ENCODE measurements at places on chromosomes 2 and 18.

DNA sequence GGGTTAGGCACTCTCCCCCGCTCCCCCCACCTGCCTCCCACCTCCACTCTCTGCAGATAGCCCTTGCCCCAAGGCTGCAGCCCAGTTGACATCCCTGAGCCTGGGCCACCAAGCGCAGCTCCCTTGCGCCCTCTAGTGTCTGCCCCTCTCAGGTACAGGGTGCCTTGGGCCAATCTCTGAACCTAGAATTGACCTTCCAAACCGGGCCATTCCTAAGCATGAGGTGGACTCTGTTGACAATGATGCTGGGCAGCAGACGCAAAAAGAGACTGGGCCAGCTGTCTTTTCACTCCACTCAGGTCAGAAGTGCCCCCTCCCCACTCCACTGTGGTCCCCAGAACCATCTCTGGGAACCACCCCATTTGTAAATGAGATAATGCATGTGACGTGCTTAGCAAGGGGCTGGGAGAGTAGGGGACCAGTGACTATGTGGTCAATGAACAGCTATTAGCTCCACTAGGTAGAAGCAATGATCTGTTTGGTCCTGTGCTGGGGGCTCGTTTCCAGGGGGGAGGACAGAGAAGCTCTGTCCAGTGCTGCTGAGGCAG is 43.3 kb upstream of the PLB1 start:
- DNase-seq: no peak

DNA sequence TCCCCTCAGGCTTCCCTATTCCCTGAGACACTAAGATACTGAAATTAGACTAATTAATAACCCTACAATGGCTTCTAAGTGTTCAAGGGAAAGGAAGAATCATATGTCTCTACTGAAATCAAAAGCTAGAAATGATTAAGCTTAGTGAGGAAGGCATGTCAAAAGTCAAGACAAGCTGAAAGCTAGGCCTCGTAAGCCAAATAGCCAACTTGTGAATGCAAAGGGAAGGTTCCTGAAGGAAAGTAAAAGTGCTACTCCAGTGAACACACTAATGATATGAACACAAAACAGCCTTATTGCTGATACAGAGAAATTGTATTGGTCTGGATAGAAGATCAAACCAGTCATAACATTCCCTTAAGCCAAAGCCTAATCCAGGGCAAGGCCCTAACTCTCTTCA is 10.0 kb downstream of the ZC3H8 start:
- DNase-seq: no peak

- DNase-seq: no peak
Measured at GRCh38 chr18:79239631-79240030, 156.1 kb upstream of the NFATC1 start.

GRCh38 chr2:233810385-233810784 is 32.3 kb downstream of the MROH2A start:
- DNase-seq: no peak

GRCh38 chr2:230690439-230690838 is 22.2 kb upstream of the CAB39 start:
- DNase-seq: no peak

- no peak for DNase-seq
Measured at GRCh38 chr2:219615036-219615435, 12.4 kb upstream of the SLC4A3 start.

- no peak for DNase-seq
Measured at GRCh38 chr2:96252526-96252925, 13.3 kb downstream of the TMEM127 start.

DNA sequence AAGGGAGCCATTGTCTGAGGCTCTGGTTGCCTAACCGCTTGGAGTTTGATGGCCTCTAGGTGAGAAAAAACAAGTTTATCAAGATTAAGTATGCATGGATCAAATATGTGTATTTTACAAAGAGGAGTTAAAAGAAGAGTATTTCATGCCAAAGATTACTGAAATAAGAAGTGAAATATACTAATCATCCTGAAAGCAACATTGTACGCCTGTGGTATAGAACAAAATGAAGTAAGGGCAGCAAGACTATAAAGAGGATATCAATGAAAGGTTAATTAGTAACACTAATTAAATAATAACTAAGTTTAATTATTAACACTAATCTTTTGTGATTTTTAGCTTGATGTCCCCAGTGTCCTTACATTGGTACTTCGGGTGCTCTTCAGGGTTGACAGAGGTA is 276.7 kb downstream of the CALCRL start:
- DNase-seq: no peak

DNA sequence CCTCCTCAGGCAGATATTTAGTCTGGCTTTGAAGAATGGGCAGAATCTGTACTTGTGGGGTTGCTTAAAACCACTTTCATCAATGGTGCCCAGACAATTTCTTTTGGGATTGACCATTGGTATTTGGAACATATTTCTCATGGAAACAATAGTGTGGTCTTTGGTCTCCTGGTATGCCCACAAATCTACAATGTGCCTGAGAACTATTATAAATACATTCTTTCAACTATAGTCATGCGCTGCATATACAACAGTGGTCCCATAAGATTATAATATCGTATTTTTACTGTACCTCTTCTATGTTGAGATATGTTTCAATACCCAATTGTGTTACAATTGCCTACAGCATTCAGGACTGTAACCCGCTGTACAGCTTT is 34.8 kb upstream of the PPP4R1 start:
- DNase-seq: no peak

DNA sequence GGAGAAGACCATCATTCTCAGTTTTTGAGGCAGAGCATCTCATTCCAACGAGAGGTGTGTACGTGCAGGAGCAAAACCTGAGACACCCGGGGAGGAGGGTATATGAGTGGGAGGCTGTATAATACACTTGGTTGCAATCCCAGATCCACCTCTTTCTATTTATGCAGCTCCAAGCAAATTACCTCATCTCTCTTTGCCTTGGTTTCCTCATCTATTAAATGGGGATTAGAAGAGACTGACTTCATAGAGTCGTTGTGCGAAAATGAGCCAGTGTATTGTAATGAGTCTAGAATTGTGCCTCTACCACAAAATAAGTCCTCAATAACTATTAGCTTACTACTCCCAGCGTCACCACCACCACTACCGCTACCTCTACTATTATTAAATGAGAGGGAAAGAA is 40.1 kb downstream of the TGOLN2 start:
- no peak for DNase-seq

DNA sequence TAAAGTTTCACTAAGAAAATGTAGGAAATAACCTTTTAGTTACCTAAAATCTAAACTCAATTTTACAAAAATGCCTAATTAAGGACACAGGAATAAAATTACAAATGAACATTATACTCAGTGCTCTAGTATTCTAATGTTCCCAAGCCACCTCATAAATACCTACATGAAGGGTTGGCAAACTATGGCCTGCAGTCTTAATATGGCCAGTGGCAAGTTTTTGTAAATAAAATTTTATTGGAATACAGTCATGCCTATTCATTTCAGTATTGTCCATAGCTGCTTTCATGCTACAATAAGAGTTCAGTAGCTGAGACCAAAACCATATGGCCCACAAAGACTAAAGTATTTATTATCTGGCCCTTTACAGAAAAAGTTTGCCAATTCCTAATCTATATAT is 53.8 kb downstream of the SS18 start:
- DNase-seq: no peak

- DNase-seq: peak; percentile 22
Measured at GRCh38 chr2:15547115-15547876, 13.8 kb downstream of the NBAS start.

DNA sequence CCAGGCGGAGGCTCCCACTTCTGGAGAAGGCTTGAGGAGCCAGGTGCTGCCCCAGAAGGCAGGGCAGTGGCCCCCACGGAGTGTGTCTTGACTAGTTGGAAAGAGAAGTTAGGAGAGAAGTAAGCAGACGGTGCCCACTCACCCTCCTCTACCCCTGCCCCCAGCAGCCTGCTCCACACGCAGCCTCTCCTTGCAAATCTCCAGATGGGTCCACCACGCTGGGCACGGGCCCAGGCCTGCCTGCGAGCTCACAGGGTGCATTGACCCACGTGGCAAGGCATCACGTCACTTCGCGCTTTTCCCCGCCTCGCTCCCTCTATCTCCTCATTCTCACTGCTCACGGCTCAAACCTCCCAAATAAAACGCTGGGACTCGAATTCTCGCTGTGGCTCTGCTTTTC is 71.8 kb upstream of the RAB12 start:
- no peak for DNase-seq

GRCh38 chr2:120447127-120447785 is 101.3 kb downstream of the INHBB start:
- no peak for DNase-seq

- DNase-seq: no peak
Measured at GRCh38 chr2:221212105-221212504, 360.0 kb downstream of the EPHA4 start.

- DNase-seq: no peak
Measured at GRCh38 chr2:97932975-97933662, 62.6 kb downstream of the TMEM131 start.

- DNase-seq: no peak
Measured at GRCh38 chr2:236858661-236859060, 227.0 kb upstream of the COPS8 start.

- DNase-seq: peak; percentile 69
Measured at GRCh38 chr18:3466045-3466444, 16.1 kb downstream of the TGIF1 start.

- peak; percentile 45 for DNase-seq
Measured at GRCh38 chr2:100200985-100201384, 58.6 kb upstream of the AFF3 start.

GRCh38 chr18:34929336-34929780 is 111.9 kb upstream of the MAPRE2 start:
- DNase-seq: peak; percentile 49

- no peak for DNase-seq
Measured at GRCh38 chr2:193240752-193241151, 1046.0 kb upstream of the TMEFF2 start.

DNA sequence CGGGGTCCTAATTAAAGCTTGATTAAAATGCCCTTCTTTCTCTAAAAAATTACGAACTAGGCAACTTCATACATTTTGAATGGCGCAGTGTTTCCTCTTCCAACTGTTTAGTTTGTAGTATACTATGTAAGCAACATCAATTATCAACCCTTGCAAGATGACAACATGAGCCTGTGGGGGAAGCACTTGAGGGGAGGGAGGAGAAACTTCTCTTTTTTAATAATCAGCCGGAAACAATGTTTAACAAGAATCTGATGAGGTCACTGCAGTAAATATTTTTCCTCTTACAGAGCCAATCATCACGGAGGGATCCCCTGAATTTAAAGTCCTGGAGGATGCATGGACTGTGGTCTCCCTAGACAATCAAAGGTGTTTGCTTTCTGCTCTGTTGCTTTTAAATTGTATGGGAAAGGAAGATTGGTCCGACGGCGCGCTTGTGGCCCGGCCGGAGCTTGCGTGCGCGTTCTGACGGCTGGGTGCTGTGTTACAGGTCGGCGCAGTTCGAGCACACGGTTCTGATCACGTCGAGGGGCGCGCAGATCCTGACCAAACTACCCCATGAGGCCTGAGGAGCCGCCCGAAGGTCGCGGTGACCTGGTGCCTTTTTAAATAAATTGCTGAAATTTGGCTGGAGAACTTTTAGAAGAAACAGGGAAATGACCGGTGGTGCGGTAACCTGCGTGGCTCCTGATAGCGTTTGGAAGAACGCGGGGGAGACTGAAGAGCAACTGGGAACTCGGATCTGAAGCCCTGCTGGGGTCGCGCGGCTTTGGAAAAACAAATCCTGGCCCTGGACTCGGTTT is 5.3 kb upstream of the DLX1 start:
- no peak for DNase-seq

DNA sequence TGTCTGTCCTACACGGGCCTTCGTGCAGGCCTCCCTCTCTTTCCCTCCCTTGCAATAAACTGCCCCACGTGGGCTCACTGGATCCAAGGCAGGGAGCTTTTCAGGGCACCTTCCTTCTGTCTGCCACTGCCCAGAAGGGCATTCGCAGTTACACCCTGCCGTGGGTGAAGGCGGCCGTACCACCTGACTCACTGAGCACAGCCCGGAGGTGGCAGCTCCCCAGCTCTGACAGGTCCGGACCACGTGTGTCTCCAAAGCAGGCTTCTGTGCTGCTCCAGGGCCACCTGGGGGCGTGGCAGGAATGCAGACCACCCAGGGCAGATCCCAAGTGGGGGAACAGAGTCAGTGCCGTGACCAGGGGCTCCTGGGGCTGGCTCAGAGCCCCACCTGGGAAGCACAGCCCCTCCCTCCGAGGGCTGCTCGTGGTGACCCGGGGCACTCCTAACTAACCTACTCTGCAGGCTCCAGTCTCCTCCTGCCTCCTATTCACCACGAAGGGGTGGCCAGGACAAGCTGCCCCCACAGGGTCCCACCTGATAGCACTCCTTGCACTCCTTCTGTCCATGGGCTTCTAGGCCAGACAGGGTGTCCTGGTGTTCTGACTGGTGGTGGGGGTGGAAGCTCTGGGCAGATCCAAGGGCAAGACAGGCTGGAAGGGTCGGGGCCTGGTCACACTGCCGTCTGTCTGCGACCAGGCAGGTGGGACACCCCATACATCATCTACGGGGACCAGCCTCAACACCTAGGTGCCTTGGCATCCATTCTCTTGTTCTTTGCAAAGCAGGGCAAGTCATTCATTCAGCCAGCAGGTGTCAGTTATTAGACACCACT is 9.7 kb downstream of the SNED1 start:
- DNase-seq: no peak

GRCh38 chr18:23994361-23994902 is 20.1 kb upstream of the TTC39C start:
- peak; percentile 82 for DNase-seq

- DNase-seq: no peak
Measured at GRCh38 chr2:40321822-40322221, 130.1 kb downstream of the SLC8A1 start.
